ENCODE measurements at places on chromosomes 6 and 20.

DNA sequence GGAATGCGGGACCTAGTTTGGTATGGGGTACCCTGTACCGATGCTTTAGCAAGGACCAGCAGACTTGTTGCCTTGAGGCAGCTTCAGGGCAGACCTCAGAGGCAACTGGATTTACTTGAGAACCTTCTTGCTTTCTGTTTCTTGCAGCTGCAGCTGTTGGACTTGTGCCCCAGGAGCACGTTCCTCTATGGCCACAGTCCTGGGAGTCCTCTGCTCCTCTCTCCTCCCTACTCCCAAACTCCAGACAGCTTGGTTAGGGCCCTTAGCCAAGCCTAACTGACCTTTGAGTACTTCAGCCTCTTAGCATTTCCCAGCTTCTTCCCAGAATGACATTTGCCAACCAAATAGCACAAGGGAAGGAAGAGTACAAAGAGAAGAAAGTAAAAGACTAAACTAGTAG is 34.7 kb downstream of the GHRH start:
- no peak for DNase-seq

- no peak for DNase-seq
These were observed 44.7 kb downstream of the SLC35F1 start for GRCh38 chr6:117951783-117952182.

- DNase-seq, result no peak
These were observed 2.3 kb downstream of the KCNK15 start for GRCh38 chr20:44748005-44748370.

- no peak for DNase-seq
These were observed 45.6 kb upstream of the IYD start for GRCh38 chr6:150323205-150323604.

- no peak for DNase-seq
These were observed 123.0 kb upstream of the LAMA2 start for GRCh38 chr6:128759901-128760300.

GRCh38 chr6:140537834-140538705 is 1163.6 kb upstream of the CITED2 start:
- DNase-seq, result no peak

DNA sequence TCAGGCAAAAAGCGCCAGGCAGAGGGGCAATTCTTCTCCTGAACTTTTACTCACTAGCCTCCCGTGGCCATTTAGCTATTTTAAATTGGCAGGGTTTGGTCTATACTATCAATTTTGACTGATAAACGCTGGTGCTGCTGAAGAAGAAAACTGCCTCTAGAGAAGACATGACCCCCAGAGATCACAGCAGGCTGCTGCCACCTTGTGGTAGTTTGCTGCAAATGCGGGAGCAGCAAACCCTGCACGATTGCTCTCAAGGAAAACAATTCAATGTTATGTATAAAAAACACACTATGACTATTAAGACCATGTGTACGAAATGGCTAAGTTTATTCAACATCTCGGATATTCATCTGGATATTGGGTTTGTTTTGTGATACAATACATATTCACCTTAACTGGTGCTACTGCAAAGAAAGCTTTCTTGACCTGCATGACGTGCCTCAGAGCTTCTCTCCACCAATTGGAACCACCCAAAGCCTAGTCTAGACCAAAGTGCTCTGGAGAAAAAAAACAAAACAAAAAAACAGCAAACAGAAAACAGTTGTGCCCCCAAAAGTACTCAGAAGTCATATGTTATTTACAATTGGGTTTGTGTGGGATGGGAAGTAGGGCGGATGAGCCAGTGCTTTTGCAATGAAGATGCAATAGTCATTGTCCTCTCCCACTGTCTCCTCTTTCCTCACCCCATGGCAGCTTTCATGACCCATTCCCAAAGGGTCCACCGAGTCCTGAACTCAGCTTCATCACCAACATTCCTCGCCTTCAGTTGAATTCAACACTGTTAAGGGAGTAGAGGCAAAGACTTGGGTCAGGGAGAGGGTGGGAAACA is 19.6 kb upstream of the IL17F start:
- peak; percentile 77 for DNase-seq

DNA sequence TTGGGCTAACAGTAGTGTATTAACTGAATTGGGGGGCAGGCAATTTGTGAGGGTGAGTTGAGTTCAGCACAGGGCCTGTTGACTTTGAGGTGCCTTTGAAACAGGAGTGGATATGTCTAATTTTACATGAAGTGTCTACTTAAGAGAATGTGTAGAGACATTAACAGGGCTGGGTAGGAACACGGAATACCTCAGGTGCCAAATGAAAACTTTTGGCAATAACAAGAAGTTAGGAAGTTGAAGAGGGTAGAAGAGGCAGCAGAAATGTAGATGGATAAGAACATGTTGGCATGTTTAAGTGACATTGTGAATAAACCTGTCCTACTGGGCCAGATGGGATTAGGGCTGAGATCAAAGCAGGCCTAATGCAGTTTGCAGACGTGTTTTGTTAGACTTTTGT is 117.0 kb downstream of the SLC16A10 start:
- no peak for DNase-seq

GRCh38 chr20:51532577-51533191 is 9.8 kb downstream of the NFATC2 start:
- DNase-seq, result no peak

- DNase-seq, result no peak
These were observed 2.6 kb downstream of the EPHA7 start for GRCh38 chr6:93416571-93417420.

- DNase-seq, result no peak
These were observed 85.8 kb downstream of the FOXF2 start for GRCh38 chr6:1475174-1475573.

- DNase-seq, result no peak
These were observed 248.6 kb downstream of the HIVEP2 start for GRCh38 chr6:142696123-142697000.

DNA sequence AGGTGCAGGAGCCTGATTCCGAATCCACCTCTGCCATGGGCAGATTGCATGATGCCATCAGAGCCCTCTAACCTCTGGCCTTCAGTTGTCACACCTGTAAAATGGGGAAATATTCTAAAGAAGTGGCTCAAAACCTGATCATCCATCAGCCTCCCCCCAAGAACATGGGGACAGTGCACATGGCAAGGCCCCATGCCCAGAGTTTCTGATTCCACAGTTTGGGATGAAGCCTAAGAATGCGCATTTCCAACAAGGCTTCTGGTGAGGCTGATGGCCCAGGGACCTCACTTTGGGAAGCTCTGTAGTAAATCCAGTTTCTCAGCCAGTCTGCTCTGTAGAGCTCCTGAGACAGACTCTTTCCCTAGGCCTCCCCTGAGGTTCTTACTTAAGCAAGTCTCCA is 119.9 kb upstream of the CD93 start:
- DNase-seq, result no peak

- peak; percentile 67 for DNase-seq
These were observed 28.1 kb upstream of the PAQR8 start for GRCh38 chr6:52333840-52334200.

- DNase-seq, result no peak
These were observed 143.4 kb upstream of the RPS6KA2 start for GRCh38 chr6:166770216-166771116.

- DNase-seq, result no peak
These were observed 86.5 kb upstream of the SCP2D1 start for GRCh38 chr20:18727032-18727508.

DNA sequence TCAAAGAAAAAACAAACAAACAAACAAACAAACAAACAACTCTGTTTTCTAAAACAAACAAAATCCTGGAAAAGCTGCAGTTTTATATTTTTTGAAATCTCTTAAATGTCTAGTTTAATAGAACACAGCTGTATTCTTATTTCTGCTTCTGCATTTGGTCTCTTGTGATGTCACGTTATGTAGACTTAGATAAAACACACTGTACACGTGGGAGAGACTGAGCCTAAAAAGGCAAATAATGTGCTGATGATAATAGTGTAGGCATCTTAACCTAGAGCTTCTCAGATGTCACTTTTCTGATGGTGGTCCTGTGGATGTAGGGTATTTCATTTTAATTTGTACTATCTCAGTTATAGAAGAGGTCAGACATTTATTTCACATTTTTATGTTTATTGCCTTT is 261.7 kb downstream of the UTRN start:
- DNase-seq, result no peak

- peak; percentile 40 for DNase-seq
These were observed 123.5 kb downstream of the MAP3K7 start for GRCh38 chr6:90463359-90463758.

GRCh38 chr20:38307371-38308046 is 3.6 kb downstream of the BPI start:
- DNase-seq, result no peak

DNA sequence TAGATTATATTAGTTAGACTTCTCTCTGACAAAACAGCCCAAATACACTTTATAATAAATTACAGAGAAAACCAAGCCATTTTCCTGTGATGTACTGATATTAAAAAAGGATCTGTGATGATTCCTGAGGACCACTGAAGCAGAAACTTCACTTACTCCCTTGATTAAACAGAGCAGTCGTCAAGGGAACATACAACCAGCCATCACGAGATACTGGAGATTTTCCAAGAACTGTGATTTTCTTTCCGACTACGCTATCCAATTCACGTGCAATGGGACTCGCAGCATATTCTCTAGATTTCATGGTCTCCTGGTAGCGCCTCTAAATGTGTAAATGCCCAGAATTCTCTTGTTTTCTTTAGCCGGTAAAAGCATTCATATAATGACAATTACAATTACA is 377.4 kb downstream of the PHF3 start:
- no peak for DNase-seq

GRCh38 chr6:68873236-68873635 is 238.2 kb downstream of the ADGRB3 start:
- no peak for DNase-seq

DNA sequence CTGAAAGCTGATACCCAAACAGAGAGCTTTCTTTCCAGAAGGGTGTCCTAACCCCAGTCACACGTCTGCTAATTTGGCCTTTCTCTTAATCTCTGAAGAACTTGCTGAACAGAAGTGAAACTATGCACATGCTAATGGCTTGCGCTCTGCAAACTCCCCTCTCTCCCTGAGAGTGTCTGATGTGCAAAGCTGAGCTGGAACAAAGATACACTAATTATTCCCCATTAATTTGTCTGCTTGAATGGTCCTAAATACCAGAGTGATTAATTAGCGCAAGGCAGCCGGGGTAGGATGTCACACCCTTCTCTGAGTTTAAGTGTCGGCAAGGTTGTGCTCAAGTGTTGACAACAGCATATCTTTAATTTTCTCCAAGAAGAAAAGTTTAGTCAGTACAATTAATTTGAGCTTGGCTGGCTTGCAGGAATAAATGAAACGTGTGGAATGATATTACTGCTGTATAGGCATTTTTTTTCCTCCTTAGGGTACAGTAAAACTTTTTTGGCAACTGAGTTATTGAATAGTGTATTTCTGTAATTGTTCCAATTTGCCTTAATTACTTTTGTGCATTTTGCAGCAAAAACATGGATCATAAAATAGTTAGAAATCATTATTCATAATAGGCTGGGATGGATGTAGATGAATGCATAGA is 715.9 kb upstream of the POU3F2 start:
- no peak for DNase-seq

- DNase-seq, result no peak
These were observed 165.5 kb upstream of the SCGN start for GRCh38 chr6:25486550-25486949.

DNA sequence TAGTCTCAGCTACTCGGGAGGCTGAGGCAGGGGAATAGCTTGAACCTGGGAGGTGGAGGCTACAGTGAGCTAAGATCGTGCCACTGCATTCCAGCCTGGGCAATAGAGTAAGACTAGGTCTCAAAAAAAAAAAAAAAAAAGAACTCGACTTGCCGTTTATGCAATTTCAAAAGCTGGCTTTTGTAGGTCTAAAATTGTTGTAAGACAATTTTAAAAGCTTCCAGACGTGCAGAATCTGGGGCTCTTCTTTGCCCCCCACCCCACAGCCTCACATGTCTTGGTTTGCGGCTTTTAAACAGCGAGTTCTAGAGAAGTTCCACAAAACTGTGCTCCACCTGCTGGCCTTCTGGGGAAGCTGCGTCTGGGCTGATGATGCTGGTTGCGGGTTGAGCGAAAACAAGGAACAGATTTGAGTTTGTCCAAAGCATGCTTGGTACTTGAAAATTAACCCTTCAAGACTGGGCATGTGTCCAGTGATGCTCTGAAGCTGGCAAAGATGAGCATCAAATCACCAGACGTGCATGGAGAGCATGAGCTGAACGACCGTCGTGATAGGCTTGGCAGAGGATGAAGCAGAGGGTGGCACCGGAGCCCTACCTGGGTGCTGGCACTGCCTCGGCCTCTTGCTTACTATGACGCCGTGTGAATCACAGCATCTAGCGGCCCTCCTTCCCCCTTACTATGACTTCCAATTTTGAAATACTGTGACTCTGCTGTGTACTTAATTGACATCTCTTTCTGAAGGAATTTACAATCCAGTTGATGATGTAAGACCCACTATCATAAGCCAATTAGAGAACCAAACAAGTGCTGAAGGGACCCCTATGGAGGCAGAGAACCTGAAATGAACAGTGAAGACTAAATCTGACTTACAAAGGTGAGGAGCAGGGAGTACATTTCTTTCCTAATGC is 171.4 kb downstream of the GMPR start:
- peak; percentile 61 for DNase-seq

- no peak for DNase-seq
These were observed 268.4 kb downstream of the PLCB1 start for GRCh38 chr20:8400486-8400885.

GRCh38 chr6:158503222-158503621 is 56.7 kb upstream of the TMEM181 start:
- DNase-seq, result no peak

DNA sequence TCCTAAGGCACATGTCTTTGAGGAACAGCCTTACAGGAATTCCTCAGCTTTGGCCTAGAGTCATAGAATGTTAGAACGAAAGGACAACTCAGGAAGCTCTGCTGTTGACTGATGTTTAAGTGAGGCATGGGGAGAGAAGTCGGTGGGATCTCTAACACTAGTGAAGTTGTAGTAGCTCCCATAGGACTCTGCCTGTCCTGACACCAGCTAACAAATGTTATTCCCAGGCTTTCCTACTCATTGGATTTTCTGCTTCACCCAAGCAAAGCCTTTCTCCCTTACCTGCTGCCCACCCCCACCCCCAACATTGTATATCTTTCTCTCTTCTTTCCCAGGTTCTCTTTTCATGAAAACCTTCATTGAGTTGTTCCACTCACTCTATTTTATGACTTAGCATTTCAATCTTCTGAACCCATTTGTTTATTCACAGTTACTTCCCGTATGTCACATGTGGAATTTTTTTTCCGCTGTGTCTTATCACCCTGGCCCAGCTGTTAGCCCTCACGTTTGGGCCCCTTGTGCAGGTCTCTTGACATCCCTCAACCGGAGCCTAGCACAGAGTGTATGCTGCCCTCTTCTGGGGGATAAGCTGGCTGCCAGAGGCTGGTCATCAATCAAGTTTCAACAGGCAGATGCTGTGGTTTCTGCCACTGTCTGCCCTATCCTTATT is 39.2 kb upstream of the RNF8 start:
- DNase-seq, result peak; percentile 38

DNA sequence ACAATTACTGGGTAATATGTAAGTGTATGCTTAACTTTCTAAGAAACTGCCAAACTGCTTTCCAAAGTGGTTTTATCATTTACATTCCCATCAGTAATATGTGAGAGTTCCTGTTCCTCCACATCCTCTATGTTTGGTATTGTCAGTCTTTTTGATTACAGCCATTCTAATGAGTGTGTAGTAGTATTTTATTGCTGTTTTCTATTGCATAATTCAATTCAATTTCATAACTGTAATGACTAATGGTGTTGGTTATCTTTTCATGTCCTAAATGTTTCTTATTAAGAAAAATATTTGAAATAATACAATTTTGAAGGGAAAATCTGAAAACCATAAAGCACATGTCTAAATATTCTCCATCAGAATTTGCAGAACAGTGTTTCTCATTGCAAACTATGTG is 119.3 kb downstream of the MAP3K7 start:
- DNase-seq, result no peak

All from CD4-positive, alpha-beta T cell treated with Interleukin-2 at 100 ng/mL for 4 hours (primary cell).